ENCODE measurements at places on chromosomes 2 and 18. TPM values are rescaled to one million over a fixed set of nuclear protein-coding genes. Genes with fewer than 3 reads are reported as not detected.

The VWA3B gene
- total RNA-seq = not detected

The PKDCC gene
- total RNA-seq = 11.3 TPM

The CAPN10 gene
- total RNA-seq = 52.6 TPM

The ANKRD36B gene
- 19.4 TPM for total RNA-seq

The PCBP1 gene
- total RNA-seq = 252 TPM

The RTP5 gene
- total RNA-seq = not detected

The HOXD4 gene
- total RNA-seq = not detected

The GPR45 gene
- total RNA-seq = not detected

The RESP18 gene
- total RNA-seq = not detected

GRCh38 chr2:23121968-23122648, 262.9 kb upstream of the KLHL29 start:
- no peak for DNase-seq

DNA sequence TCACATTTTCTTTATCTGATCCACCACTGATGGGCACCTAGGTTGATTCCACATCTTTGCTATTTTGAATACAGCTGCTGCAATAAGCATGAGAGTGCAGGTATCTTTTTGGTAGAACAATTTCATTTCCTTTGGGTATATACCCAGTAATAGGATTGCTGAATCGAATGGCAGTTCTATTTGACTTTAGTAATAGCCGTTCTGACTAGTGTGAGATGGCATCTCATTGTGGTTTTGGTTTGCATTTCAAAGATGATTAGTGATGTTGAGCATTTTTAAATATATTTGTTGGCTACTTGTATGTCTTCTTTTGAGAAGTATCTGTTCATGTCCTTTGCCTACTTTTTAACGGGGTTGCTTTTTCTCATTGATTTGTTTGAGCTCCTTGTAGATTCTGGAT, 72.3 kb downstream of the CCDC138 start:
- no peak for DNase-seq

DNA sequence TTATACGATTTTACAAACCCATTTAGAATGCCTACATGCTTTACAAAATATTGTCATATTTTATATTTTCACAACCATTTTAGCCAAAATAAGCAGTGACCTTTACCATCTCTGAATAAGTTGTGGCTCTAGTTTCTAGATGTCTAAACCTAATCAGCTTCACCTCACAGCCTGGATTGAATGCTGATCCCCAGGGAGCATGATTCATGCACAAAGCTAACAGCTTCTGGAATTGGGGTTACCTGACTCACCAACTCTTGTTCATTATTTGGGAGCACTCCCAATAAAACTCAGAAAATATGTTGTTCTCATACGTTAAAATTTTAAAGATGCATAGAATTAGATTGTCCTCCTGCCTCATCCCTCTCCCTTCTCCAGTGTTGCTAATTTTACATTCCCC, 611.7 kb upstream of the NETO1 start:
- no peak for DNase-seq

DNA sequence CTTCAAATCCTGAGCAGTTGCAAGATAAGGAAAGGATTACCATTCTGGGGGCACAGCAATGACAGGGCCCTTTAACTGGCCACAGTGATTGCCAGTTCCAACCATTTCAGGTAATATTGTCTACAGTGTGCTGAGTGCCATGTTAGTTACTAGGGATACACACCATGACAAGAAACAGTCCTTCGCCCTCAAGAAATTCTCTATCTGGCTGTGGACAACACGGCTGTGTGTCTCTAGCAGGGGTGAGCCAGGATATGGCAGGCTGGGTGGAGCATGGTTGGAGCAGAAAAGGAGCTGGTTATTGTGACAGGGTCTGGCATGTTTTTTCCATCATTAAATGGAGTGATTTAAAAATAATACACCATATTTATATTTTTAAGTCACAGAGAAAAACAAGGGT, 31.0 kb downstream of the TSPYL6 start:
- no peak for DNase-seq

GRCh38 chr2:215920244-215921100, 92.9 kb downstream of the MREG start:
- DNase-seq = peak; percentile 76

DNA sequence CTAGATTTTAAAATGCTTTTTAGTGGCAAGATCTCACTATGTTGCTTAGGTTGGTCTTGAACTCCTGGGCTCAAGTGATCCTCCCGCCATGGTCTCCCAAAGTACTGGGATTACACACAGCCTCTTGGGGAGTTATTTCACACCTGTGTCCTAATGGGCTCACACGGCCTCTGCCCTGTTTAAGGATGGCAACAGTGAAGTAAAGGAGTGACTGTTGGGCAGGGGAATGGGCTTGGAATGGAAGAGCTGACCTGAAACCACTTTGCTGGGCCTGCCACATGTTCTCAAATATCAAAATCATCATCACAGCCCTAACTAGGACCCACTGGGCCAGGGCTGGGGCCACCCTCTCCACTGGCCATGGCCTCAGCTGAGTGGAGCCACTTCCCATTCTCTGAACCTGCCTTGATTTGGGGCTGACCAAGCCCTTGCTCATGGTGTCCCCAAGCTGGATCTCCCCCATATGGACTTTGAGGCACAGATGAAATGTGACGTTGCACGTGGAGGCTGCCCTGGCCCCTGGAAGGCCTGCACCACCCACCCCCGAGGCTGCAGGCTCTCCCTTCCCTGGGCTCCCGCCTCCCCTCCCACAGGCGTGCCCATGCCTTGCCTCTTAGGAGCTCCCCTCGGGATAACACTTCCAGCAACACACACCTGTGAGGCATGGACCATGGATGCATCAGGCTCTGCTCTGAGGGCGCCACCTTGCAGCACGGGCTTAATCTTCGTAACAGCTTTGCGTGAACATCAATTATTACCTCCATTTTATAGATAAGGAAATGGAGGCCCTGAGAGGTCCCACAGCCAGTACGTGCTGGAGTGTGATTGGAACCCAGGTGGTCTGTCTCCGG, 71.8 kb upstream of the SMAD7 start:
- DNase-seq = no peak

DNA sequence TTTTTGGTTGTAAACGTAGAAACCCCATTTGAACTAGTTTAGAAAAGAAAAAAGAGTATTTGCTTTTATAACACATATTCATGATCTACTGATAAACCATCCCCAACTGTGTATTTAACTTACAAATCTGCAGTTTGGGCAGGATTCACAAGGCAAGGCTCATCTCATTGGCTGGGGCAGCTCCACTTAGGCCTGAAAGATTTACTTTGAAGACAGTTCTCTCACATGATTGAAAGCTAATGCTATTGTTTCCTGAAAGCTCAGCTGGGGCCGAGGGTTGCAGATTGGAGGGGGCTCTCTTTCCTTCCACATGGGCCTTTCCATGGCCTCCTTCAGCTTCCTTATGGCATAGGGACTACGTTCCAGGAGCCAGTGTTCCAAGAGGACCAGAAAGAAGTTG, 47.4 kb downstream of the ARHGAP15 start:
- DNase-seq = no peak

DNA sequence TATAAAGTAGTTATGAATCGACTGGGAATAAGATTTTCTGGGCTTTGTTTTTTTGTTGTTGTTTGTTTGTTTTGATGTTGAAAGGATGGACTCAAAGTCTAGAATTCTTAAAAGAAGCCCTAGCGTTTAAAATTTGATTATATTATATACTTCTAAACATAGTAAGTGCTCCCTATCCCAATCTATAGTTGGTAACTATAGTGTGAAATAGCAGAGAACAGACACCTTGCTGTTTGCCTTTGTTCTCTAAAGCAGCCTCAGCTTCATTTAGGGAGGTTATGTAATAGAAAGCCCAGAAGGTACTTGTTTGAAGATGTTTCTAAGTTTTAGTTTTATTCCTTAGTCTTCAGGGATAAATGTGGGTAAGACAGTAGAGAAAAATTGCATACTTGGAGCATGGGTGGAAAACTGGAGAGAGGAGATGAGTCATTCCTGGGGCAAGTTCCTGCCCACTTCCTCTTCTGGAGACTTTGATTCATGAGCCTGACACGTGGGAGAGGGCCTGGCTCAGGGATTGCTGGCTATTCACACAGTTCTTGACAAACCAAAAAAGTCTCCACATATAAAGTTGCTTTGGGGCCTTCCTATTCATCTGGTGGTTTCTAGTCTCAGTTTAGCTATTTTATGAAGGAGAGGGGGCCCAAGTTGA, 131.9 kb downstream of the MYO1B start:
- DNase-seq = peak; percentile 71

GRCh38 chr2:217363470-217363869, 503.6 kb upstream of the TNP1 start:
- DNase-seq = no peak

DNA sequence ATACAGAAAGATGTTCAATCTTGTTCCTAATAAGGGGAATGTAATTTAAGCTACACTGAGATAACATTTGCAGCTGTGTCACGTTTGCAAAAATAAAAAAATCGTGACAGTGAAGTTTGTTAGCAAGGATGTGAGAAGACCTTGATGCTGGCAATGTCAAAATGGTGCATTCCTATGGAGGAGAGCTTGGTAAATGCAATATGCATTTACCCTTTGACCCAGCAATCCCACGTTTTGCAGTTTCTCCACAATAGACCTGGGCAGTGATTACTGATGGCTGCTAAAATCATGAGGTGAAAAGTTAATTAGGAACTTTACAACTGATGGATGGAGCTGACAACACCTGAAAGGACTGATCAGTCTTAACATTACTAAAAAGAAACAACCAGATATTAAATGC, 43.1 kb downstream of the ZC3H6 start:
- DNase-seq = no peak

DNA sequence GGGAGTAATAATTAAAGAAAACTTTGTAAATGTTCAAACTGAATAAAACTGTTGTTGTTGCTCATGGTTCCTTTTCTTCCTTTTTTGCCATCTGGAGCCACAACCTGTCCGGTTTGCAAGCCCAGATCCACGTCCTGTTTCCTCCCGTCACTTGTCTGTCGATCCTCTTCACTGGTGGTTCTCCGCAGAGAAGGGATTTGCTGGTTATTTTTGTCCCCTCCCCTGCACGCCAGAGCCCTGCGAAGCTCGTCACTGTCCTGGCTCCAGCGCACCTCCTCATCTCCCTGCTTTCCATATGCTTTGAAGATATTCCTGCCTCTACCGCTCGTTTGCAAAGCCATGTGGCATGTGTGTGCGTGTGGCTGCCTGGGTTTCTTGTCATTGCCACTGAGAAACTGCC, 461.4 kb downstream of the RNF144A start:
- no peak for DNase-seq

DNA sequence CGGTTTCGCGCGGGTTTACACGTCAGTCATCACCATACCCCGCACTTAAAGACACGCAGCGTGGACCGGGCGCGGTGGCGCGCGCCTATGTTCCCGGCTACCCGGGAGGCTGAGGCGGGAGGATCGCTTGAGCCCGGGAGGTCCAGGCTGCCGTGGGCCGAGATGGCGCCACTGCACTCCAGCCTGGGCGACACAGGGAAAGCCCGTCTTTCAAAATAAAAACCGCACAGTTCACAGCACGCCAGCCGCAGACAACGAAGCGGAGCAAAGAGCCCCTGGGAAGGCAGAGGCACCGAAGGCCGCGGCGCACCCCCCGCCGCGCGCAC, 328 bp downstream of the DTYMK start:
- no peak for DNase-seq

GRCh38 chr2:47083886-47084687, 71.0 kb downstream of the STPG4 start:
- no peak for DNase-seq

Data from Calu3 (cell line).